ENCODE measurements at places on chromosomes 1 and 21. TPM values are rescaled to one million over a fixed set of nuclear protein-coding genes. Genes with fewer than 3 reads are reported as not detected.

CSF1 gene
- 57.6 TPM for total RNA-seq

C2CD2 gene
- 52.0 TPM for total RNA-seq

TMEM240 gene
- total RNA-seq, result 19.4 TPM

S100A2 gene
- not detected for total RNA-seq

GBP6 gene
- 0.57 TPM for total RNA-seq

SUSD4 gene
- 80.5 TPM for total RNA-seq

RNU1-3 gene
- 6,201 TPM for total RNA-seq

IBA57 gene
- 13.4 TPM for total RNA-seq

- no peaks in the 10 kb centered on the region for H3K4me1 ChIP-seq
- H3K4me3 ChIP-seq, result no peak overlapping the region
- no peak for DNase-seq
- H3K36me3 ChIP-seq, result no peaks in the 10 kb centered on the region
- H3K27me3 ChIP-seq, result no peaks in the 10 kb centered on the region
Measured at GRCh38 chr1:167627615-167627864, 2.5 kb upstream of the RCSD1 start.

DNA sequence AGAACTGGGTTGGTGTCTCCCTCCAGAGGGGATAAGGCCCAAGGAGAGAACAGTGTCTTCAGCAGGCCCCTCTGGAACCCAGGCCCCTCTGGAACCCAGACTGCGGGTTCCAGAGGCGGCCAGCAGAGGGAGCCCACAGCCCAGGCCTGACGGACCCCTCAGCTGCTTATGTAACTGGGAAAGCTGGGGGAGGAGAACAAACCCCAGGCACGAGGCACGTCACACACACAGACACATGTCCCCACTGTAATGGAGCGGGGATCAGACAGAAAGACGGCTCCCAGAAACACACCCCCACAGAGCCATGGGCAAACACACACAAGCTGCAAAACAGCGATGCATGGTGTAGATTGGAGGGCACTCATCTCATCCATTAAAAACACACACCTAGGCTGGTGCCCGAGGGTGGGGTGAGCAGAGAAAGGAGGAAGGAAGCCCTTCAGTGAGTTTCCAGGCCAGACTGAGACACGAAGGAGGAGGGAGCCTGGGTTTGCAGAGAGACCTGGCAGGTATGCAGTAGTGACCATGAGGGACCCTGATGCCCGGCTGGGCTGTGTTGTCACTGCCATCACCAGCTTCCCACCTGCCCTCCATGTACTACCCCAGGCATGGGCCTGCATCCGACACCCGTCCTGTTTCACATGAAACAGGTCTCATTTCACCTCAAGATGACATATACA, 2.8 kb upstream of the IGSF8 start:
- no peak overlapping the region for H3K27ac ChIP-seq
- no peak overlapping the region for H3K4me3 ChIP-seq
- H3K27me3 ChIP-seq, result no peaks in the 10 kb centered on the region
- DNase-seq, result peak; percentile 86
- H3K36me3 ChIP-seq, result no peaks in the 10 kb centered on the region

DNA sequence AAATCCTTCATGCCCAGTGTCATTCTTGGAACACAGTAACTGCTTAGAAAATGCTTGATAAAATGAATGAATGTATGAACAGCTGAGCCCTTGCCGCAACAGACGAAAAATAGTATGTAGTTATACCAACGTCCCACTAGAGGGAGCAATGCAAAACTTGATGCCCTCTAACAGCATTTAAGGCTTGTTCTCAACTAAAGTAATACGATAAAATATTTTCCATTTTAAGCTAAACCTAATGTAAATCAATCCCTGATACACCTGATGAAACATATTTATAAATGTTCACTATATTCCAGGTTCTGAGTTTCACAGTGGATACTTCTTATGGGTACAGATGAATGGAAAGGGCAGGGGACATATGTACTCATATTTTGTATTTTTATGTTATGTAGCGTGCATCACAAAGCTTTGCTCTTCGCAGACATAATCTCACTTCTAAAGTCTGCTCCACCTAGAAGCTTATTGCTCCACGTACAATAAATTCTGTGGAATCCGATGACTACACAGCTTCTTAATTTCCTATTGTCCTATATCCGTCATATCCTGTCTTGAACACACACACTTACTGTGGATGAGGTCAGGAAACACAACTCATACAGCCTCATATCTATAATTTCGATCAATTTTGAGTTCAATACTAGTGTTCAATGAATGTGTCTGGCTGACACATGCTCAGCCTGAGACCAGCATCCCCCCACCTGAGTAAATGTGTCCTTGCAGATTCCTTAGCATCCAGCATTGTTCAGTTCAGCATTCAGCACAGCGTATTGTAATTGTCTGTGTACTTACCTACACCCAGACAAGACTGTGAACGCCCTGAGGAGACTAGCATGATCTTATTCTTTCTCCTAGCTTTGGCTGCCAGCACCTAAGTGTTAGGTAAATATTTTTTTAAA, 4.4 kb upstream of the UTP25 start:
- DNase-seq, result no peak
- no peak overlapping the region for H3K4me3 ChIP-seq
- no peaks in the 10 kb centered on the region for H3K36me3 ChIP-seq

- DNase-seq, result no peak
- H3K4me3 ChIP-seq, result no peak overlapping the region
Measured at GRCh38 chr1:59543211-59543668, 246.3 kb downstream of the FGGY start.

DNA sequence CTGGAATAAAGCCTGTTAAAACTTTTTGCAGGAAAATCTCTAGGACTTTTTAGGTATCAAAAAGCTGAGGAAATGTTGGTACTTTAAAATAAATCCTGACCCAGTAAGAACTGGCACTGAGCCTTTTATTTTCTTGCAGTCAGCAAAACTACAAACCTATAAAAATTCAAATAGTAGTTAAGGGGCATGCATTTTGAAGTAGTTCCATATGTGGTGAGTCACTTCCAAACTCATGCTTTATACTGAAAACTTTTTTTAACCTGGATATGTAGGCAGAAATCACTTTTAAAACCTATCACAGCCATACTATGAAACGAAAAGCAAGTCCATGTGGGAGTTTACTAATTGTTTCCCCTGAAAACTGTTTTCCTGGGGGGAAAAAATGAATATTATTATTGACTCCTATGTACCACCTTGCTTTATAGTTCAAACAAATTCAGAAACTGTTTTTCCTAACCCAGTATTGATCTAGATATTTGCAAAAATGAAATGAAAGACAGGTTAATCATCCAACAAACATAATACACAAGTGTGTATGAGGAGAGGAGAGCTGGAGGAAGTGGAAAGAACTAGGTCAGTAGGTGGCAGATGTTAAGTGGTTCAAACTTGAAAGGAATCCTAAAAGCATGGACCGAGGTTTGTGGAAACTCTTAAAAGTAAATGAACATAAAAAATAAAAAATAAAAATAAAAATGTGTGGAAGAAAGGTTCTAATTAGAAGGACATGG, 30.5 kb downstream of the NRIP1 start:
- DNase-seq, result no peak
- no peak overlapping the region for H3K27ac ChIP-seq
- no peaks in the 10 kb centered on the region for H3K36me3 ChIP-seq

DNA sequence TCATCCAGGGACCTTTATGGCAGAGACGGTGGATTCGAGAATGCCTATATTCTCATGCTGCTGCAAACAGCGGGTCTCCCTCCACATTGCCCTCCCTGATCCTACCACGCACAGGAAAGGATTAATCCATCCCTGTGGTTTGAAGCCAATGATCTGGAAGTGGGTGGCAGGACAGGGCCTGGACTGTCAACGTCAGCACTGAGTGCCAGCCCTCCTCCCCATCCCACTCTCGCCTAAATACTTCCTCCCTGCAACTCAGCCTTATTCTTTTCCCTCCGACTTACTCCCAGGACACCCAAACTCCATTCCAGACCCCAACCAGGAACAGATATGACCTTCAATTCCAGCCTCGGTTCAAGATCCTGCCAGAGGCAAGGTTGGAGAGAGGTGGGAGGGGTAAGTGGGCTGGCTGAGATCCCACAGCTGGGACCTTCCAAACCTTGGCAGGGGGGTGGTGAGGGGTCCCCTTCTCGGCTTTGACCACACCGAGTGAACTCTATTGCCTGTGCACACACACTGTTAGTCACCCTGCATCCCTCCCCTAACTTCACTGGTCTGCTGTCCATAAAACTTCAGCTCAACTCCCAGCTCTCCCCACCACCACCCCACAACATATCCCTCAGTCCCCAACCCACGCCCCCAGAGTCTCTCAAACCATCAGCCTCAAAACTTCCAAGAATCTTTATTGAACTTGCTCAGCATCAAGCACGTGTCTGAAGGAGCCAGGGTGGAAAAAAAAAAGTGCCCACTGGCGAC, 2.4 kb upstream of the S100A5 start:
- no peak overlapping the region for H3K27ac ChIP-seq
- peak; percentile 25 for DNase-seq
- no peaks in the 10 kb centered on the region for H3K36me3 ChIP-seq

DNA sequence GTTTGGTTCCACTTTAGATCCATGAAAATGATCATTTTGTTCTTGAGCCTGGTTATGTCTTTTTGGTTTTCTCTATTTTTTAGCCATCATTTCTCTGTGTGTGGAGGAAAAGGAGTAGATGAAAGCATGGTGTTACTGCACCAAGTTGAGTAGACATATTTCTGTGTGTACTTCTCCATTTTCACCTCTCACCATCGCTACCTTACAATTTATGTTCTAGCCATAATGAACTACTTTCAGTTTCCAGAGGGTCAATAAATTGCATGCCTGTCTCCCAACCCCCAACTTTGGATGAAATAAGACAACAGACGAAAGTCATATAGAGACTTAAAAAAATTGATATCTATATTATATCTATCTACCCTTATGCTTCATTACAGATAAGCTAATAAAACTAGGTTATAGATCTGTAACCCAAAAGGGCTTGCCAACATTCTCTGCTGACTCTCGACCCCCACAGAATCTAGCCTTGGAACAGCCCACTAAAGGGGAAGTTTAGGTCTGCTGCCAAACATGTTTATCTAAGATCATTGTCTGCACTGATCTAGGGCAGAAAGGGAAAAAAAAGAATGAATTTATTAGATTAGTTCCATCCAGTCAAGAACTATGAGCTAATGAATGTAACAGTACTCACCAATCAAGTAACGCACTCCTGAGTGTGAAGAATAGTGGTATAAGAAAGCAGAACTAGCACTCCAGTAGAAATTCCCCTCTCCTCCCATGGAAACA, 7.5 kb upstream of the MAN1A2 start:
- no peak overlapping the region for H3K27ac ChIP-seq
- H3K36me3 ChIP-seq, result no peaks in the 10 kb centered on the region
- DNase-seq, result no peak
- no peaks in the 10 kb centered on the region for H3K27me3 ChIP-seq

- no peak for DNase-seq
- H3K27ac ChIP-seq, result no peak overlapping the region
- no peaks in the 10 kb centered on the region for H3K4me1 ChIP-seq
Measured at GRCh38 chr1:71944006-71944405, 338.3 kb downstream of the NEGR1 start.

DNA sequence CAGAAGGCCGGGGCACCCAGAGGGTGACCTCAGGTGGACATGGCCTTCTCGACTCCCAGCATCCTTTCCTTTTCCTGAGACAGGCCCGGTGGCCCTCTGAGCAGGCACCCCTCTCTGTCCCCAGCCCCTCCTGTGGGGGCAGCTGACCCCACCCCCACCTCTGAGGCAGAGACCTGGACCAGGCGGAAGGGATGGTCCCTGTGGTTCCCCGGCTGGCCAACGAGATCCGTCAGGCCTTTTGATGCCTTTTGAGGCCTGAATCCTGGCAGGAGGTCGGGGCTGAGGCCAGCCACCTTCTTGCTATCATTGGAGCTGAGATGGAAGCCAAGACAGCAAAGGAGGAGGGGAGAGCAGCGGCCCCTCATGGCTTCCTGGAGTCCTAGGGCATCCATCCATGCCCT, 50.2 kb upstream of the ACTRT2 start:
- H3K36me3 ChIP-seq, result no peaks in the 10 kb centered on the region
- no peaks in the 10 kb centered on the region for H3K27me3 ChIP-seq
- H3K4me3 ChIP-seq, result no peak overlapping the region
- H3K4me1 ChIP-seq, result peaks cover 23% of the 10 kb centered on the region

GRCh38 chr1:72003092-72003491, 279.2 kb downstream of the NEGR1 start:
- H3K36me3 ChIP-seq, result no peaks in the 10 kb centered on the region
- no peak for DNase-seq
- no peaks in the 10 kb centered on the region for H3K4me1 ChIP-seq
- no peak overlapping the region for H3K4me3 ChIP-seq
- no peaks in the 10 kb centered on the region for H3K27me3 ChIP-seq

- no peak overlapping the region for H3K27ac ChIP-seq
- no peak for DNase-seq
- H3K36me3 ChIP-seq, result no peaks in the 10 kb centered on the region
- H3K27me3 ChIP-seq, result no peaks in the 10 kb centered on the region
- H3K4me3 ChIP-seq, result no peak overlapping the region
Measured at GRCh38 chr21:32070676-32071330, 198.0 kb downstream of the HUNK start.

DNA sequence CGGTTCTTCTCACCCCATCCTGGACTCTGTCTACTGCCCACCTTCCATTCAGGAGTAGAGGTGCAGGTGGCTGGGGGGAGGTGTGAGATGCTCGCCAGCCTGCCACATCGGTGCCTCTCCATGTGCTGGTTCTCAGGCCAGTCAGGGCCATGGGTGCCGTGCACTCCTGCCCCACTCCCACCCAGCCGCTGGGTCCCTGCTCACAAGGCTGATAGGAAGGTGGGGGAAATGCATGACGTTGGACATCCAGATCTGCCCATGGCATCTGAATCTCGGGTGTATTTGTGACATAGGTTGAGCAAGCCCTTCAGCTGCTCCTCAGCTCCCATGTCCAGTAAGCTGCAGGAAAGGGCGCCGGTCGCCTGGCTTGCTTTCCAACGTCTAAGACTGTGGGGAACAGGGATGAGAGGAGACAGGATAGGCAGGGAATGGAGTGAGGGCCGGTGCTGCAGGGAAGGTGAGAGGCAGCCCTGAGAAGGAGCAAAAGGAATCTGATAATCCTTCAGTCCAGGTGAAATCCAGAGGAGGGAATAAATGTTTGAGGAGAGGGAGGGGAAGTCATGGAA, 11.8 kb downstream of the S100A7A start:
- no peaks in the 10 kb centered on the region for H3K4me1 ChIP-seq
- H3K36me3 ChIP-seq, result no peaks in the 10 kb centered on the region
- H3K4me3 ChIP-seq, result no peak overlapping the region
- no peak for DNase-seq
- H3K27me3 ChIP-seq, result no peaks in the 10 kb centered on the region

GRCh38 chr1:53081384-53082066, 19.5 kb downstream of the PODN start:
- H3K27me3 ChIP-seq, result no peaks in the 10 kb centered on the region
- no peak for DNase-seq
- H3K4me1 ChIP-seq, result no peaks in the 10 kb centered on the region
- H3K36me3 ChIP-seq, result peaks cover 3% of the 10 kb centered on the region
- H3K4me3 ChIP-seq, result no peak overlapping the region
- no peak overlapping the region for H3K27ac ChIP-seq

DNA sequence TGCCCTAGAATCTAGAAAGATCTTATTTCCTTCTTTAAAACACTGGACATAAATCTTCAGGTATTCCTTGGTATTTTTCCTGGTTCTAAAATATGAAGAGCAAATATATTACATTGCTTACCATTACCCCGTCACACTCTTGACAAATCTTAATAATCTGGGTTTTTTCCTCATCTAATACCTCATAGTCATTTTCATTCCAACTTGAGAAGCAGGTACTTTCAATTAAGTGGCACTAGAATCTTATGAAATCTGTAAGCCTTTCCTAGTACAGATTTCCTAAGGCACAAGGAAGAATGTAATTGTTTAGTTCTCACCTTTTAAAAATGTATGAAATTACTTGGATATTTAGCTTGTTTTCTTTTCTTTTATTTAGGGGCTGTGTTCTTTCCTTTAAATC, 481.5 kb upstream of the ZRANB2 start:
- H3K36me3 ChIP-seq, result no peaks in the 10 kb centered on the region
- H3K27me3 ChIP-seq, result no peaks in the 10 kb centered on the region
- no peak overlapping the region for H3K27ac ChIP-seq
- no peak overlapping the region for H3K4me3 ChIP-seq
- DNase-seq, result no peak
- no peaks in the 10 kb centered on the region for H3K4me1 ChIP-seq
